ENCODE measurements at places on chromosomes 7 and 10.

- no peak for DNase-seq
Measured at GRCh38 chr7:140206616-140207389, 30.0 kb upstream of the KDM7A start.

DNA sequence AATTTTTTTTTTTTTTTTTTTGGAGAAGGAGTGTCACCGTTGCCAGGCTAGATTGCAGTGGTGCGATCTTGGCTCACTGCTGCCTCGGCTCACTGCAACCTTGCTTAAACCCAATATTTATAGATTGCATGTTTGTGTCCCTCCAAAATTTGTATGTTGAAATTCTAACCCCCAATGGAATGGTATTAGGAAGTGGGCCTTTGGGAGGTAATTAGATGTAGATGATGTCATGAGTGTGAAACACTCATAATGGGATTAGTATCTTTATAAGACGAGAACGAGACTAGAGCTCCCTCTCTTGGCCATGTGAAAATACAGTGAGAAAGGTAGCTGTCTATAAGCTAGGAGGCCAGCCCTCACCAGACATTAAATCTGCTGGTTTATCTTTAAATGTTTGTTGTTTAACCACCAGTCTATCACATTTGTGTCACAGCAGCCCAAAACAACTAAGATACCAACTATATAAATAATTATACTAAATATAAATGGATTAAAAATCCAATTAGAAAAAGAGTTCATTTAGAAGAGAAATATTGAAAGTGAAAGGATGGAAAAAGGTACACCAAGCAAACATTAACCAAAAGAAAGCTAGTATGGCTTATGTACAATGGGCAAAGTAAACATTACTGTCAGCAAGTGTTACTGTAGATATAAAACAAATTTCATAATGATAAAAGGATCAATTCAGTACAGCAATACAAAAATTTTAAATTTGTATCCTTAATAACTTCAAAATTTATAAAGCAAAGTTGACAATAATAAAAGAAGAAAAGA, 9.3 kb downstream of the TCAF1 start:
- DNase-seq: no peak

GRCh38 chr10:100508266-100508665, 11.4 kb downstream of the SEC31B start:
- no peak for DNase-seq

GRCh38 chr7:137585591-137585990, 242.1 kb upstream of the PTN start:
- no peak for DNase-seq

GRCh38 chr10:67401711-67402110, 294.3 kb downstream of the CTNNA3 start:
- no peak for DNase-seq

GRCh38 chr10:131249238-131249954, 62.1 kb downstream of the TCERG1L start:
- no peak for DNase-seq

DNA sequence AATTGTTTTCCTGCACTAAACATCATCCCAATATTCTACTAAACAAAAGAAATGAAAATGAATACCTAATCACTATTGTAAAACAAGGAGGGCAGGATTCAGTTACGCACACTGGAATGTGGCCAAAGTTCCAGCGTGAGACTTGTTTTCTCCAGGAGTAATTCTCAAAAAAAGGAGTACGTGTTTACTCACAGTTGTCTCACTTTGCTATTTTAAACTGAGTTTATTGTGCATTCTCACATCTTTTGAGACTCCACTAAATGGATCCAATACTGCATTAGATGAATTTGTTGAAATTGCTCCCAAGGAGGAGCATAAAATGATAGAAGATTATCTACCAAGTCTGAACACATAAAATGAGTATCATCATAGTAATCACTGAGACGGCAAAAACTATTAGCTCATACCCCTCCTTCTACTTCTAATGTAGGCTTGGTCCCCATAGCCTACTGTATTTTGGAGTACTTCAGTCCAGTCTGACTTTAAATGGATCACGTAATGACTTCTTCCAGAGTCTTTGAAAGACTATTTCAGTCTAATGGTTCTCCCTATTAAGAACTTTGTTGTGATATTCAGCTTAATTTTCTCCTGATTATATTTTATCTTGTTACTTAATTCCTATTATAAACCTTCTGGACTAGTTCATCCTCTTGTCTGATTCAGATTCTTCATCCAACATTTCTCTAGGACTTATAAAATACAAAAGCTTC, 3.8 kb downstream of the GRM3 start:
- DNase-seq: no peak

- DNase-seq: no peak
Measured at GRCh38 chr10:88975377-88975720, 15.2 kb upstream of the FAS start.

- DNase-seq: no peak
Measured at GRCh38 chr10:14309593-14309992, 21.1 kb downstream of the FRMD4A start.
